ENCODE measurements at places on chromosomes 7 and 10.

DNA sequence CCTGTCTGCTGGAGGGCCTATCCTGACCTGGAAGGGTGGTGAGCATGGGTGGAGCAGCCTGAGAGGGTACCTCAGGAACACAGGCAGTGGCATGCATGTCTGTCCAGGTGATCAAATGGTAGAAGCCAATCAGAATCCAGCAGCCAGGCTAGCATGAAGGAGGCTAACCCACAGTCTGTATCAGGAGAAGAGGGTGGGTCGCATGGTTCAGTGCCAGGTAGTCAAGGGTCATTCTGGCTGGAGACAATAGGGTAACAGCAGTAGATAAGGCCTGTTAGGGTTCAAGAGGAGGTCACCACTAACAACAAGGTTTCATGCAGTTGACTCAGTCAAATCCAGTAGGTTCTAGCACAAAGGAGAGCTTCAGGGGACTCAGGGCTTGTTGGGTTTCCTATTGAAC lies 10.4 kb downstream of the ALDH18A1 start:
- no peak for DNase-seq

DNA sequence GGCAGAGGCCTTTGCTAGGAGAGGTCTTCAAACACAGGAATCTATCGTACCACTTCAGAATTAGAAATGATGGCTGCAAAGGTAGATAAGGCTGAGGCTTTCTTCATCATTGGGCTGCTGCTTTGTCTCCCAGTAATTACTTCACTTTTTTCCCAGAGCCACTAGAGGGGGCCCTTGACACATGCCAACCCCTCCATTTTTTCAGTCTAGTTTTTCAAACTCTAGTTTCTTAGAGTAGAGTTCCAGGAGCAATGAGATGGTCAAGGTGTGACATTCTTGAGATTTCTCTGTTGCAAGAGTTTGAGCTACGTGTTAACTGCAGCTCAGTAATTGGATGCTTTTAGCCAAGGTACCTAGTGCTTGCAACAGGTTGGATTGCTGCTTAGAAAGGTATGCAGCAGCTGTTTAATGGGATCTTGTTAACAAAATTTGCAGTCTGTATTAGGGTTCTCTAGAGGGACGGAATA lies 33.8 kb upstream of the RBM20 start:
- peak; percentile 74 for DNase-seq

GRCh38 chr10:61640856-61641255 lies 21.9 kb upstream of the CABCOCO1 start:
- no peak for DNase-seq

DNA sequence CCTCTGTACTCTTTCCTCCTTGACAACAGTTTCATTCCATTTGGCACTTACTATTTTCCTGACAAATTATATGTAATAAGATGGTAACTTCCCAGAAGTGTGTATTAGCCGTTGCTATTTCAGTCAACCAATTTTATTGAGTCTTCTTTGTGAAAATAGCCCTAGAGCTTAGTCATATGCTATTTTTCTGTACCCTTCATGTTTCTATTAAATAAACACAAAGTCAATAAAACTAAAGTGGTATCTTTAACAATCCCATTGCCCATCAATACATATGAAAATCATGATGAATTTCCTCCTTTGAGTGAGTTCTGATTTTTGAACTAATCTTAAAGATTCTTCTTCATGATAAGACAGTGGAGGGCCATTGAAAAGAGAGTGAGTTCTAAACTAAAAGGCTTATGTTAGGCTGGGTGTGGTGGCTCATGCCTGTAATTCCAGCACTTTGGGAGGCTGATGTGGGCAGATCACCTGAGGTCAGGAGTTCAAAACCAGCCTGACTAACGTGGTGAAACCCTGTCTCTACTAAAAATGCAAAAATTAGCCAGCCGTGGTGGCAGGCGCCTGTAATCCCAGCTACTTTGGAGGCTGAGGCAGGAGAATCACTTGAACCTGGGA lies 5.9 kb upstream of the MYPN start:
- DNase-seq = no peak

GRCh38 chr10:36182179-36182566 lies 540.1 kb upstream of the FZD8 start:
- no peak for DNase-seq

GRCh38 chr7:68381731-68382130 lies 1216.5 kb upstream of the AUTS2 start:
- no peak for DNase-seq

DNA sequence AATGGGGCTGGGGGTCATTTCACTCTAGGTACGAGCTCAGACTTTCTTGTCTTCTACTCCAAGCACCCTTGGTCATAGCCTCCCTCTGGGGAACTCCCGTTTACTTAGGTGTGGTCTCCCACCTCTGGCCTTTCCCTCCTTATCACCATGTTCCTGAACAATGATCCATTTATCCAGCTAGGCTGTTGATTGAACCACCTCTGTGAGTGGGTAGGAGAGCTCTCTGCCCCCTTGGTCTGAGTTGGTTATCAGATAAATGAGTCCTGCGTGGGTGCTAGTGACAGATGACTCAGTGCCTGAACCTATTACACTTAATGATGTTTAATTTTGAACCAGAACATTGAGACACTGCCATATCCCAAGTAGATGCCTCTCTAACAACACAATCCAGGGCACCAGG lies 9.4 kb downstream of the BLNK start:
- DNase-seq = peak; percentile 42

- no peak for DNase-seq
These were observed 12.8 kb downstream of the TFPI2 start for GRCh38 chr7:93877742-93878141.

GRCh38 chr7:41869997-41870396 lies 167.1 kb upstream of the INHBA start:
- no peak for DNase-seq

- no peak for DNase-seq
These were observed 46.4 kb upstream of the SEMA3E start for GRCh38 chr7:83695128-83695960.

GRCh38 chr7:40182452-40182851 lies 47.6 kb downstream of the SUGCT start:
- no peak for DNase-seq

DNA sequence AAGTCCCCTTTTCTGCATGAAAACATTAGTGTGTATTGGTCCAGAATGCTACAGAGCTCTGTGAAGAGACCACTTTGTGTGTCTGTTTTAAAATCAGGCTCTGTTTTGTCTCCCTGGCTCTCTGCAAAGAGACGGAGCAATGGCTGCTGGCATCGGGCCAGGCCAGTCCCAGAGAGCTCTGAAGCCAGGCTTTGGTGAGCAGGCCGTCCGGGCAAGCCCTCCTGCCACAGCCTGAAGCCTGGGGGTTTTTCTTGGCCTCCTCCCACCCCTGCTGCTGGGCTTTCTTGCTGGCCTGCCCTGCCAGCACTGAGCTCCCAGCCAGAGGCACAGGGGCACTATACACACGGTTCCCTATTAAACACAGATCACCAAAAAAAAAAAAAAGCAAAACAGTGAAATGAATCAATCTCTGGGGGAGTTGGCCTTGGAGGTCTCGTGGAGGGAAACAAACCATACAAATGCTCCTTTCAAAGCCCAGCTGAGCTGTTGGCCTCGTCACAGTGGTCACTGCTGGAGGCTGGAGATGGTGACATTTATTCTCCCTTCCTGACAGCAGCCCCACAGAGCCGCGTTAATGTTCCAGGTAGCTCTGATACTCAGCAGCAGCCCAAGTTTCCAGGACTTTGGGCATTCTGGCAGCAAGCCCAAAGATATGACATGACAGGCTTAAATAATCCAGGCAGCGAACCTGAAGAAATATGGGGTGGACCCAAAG lies 237.2 kb downstream of the TCF7L2 start:
- DNase-seq = peak; percentile 60

- no peak for DNase-seq
These were observed 7.5 kb downstream of the MNX1 start for GRCh38 chr7:157002819-157003421.

DNA sequence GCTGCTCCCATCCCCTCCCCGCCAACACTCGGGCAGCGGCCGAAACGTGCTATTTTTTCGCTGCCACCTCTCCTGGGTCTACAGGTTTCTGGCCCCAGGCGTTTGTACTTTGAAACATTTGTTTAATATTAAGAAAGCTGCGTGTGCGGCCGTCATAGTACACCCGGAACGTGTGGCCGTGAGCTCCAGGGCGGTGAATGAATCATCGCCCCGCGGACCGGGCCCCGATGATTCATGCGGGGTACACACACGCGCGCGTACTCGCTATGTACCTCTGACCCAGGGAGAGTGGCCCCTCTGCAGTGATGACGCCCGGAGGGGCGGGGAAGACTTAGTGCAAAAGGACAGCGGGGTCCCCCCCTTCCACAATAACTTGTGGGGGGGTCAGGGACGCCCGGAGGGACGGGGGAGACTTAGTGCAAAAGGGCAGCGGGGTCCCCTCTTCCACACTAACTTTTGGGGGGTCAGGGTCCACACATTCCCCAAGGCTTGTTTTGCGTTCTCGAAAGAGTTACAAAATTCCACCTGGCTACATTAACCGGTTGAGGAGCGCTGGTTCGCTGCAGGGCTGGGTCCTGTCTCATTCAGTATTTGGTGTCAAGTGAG lies 56.5 kb upstream of the PCGF5 start:
- DNase-seq = peak; percentile 91

- DNase-seq = peak; percentile 58
These were observed 147.7 kb upstream of the BMPER start for GRCh38 chr7:33757563-33758165.

DNA sequence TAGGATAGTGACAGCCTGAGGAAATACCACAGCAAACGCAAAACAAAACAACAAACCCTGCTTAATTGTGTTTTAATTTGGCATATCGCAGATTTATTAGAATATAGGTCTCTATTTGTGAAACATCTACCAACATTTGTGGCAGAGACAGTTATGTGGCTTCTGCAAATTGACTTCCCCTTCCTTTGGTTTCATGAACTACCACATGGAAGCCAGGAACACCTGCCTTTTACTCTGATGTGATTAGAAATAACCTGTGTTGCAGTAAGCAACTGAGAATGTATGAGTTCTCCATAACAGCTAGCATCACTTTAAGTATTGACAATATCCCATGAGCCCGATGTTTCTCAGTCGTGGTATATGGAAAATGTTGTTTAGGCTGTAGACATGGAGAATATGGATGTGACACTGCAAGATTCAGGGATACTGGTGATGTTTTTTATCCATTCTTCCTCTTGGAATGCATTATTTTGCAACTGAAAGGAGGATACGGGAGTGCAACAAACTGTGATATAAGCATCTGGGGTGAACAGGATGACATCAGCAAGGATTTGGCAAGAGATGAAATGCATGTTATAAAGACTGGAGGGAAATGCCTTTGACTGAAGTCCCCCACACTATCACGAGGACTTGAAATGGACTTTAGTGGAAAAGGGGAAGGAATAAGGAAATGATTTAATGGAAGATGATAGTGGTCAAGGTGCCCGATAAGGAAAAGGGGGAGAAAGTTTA lies 95.9 kb downstream of the CUBN start:
- no peak for DNase-seq

DNA sequence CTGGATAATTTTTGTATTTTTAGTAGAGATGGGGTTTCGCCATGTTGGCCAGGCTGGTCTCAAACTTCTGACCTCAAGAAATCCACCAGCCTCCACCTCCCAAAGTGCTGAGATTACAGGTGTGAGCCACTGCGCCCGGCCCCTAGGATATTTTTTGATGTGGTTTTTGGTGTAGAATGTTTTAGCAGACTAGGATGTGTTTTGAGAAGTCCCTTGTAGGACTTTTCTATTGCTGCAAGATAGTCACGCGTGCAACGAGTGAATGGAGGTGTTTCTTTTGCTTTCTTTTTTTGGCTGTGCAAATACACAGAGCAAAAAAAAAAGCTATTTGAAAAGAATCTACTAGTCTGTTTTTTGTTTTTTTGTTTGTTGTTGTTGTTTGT lies 29.8 kb upstream of the KLF6 start:
- no peak for DNase-seq

DNA sequence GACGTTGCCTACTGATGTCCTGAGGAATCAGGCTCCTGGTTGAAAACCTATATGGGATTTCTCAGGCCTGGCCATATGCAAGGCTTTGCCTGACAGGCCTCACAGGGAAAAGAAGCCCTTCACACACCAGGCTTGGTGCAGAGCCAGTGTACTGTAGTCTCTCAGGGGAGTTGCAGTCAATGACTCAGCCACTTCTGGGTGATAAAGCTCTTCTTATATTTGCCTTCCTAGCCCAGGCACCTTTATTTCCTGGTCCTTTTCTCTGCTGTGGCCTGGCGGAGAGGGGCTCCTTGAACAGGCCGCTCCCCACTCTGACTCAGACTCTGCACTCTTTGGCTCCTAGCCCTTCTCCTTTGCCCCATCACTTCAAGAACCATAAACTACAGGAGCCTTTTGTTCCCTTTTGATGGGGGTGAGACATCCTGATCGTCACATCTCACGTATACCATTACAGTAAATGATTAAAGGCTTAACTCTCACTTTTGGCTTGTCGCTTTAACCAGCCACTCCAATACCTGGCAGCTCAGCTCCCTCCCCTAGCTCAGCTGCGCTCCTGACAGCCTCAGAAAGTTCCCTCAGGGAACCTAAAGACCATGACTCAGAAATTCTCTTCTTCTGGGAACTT lies 33.5 kb downstream of the DPY19L1 start:
- peak; percentile 83 for DNase-seq

DNA sequence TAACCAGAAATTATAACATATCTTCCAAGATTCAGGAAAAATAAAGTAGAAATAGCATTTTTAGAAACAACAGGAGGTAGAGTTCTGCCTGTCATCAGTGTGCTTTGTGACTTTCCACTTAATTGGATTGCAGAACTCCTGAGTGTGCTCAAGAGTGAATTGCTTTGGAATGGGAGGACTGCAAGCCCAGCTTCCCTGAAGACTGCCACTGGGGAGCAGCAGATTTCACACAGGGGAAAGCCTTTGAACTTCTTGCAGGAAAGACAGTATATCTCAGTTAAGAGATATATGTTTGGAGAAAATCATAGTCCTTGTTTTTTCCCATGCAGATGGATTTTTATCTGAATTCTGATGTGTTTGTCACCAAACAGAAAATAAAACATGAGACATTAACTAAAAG lies 124.5 kb downstream of the TMEM168 start:
- peak; percentile 43 for DNase-seq

DNA sequence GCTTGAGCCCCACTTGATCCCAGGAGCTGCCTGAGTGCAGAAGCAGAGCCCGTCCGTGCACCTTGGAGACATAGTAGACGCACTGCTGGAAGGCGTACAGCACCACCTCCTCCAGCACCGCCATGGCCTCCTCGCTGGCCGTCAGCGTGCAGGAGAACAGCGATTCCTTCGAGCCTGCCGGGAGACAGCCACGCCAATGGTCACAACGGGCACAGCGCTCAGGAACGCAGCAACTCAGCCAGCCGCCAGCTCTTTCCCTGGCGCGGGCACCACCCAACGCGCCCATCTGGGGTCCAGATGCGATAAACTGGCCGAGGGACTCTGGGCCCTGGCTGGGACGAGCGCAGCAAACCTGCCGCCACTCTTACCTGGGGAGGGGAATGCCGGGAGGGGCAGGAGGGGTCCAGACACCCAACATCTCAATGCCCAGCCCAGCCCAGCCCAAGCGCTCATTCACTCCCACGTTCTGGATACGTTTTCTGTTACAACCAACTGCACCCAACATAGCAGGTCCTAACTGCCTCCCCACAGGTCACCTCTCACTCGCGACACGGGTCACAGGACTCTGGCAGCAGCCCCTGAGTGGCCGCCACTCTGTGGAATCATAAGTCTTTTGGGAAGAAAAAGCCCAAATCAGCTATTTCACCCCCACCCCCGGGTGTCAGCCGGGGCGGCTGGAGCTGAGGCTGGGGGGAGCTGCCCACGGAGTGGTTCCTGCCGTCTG lies 41.9 kb downstream of the AP5Z1 start:
- no peak for DNase-seq

- DNase-seq = peak; percentile 61
These were observed 112.4 kb upstream of the YAE1 start for GRCh38 chr7:39453743-39454355.

Data from hepatocyte (in vitro differentiated cells).